ENCODE measurements at places on chromosomes 5 and 9.

- DNase-seq: peak; percentile 39
Measured at GRCh38 chr5:80656425-80656824, 1.6 kb upstream of the DHFR start.

DNA sequence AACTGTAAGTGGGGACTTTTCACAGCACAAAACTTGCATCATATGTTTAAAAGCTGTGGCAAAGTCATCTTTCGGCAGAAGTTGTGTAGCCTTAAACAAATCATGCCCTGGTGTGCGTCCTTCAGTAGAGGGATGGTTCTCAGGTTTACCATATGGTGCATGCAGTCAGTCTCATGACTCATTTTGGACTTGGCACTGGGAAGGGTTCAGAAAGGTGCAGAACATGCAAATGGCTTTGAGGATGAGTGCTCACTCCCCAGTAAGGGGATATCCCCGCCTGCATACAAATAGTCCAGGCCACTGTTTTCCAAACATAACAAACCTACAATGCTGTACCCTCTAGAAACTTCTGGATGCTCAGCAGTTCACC lies 260.3 kb downstream of the NDUFS4 start:
- DNase-seq: no peak

GRCh38 chr9:23663536-23663935 lies 162.5 kb downstream of the ELAVL2 start:
- no peak for DNase-seq

DNA sequence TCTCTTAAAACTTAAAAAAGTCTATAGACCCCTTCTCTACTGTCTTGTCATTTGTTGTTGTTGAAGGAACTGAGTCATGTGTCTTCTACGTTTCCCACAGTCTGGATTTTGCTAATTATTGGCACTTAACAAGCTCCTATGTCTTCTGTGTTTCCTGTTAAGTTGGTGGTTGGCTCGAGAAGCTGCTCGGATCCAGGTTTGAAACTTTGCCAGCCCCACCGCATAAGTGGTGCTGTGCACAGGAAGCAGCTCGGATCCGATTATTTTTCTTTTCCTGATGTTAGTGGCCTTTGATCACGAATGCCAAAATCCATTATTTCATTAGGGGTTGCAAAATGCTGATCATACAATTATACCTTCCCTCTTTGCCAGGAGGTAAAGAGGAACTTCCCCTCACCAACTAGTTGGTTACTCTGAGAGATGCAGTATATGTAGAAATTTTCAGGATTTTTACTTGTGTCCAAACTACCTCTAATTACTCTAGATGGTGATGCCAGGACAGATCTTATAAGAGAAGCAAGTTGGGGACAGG lies 186.5 kb downstream of the NSG2 start:
- peak; percentile 17 for DNase-seq

DNA sequence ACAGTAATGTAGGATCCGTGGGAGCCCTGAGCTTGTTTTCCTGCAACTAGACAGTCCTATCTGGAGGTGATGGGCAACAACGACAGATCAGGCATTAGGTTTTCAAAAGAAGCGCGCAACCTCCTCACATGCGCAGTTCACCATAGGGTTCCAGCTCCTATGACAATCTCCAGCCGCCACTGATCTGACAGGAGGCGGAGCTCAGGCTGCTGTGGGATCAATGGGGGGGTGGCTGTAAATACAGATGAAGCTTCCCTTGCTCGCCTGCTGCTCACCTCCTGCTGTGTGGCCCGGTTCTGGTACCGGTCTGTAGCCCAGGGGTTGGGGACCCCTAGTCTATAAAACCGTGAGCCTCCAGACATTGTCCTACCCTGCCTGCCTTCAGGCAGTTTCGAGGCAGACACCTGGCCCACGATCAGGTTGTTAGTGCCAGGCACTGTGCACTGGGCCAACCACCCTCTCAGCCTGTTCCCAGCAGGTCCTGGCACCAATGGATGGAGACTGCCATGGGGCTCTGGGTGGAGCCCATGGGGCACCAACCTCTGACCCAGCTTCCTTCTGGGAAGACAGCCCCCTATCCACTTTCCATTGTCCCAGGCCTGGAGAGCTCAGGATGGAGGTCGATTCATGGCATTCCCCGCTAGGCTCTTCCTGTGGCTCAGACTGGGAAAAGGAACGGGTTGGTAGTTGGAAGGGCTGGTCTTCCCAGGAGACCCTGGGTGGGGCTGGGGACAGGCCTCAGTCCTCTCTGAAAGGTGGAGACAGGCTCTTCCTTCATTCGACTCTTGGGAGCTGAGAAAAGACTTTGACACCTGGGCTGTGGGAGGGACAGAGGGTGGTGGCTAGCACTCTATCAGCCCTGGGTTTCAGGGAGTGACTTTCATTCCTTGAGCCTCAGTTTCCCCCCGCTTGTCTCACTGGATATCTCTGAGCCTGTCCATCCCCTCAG lies 1.7 kb downstream of the ENDOG start:
- no peak for DNase-seq

DNA sequence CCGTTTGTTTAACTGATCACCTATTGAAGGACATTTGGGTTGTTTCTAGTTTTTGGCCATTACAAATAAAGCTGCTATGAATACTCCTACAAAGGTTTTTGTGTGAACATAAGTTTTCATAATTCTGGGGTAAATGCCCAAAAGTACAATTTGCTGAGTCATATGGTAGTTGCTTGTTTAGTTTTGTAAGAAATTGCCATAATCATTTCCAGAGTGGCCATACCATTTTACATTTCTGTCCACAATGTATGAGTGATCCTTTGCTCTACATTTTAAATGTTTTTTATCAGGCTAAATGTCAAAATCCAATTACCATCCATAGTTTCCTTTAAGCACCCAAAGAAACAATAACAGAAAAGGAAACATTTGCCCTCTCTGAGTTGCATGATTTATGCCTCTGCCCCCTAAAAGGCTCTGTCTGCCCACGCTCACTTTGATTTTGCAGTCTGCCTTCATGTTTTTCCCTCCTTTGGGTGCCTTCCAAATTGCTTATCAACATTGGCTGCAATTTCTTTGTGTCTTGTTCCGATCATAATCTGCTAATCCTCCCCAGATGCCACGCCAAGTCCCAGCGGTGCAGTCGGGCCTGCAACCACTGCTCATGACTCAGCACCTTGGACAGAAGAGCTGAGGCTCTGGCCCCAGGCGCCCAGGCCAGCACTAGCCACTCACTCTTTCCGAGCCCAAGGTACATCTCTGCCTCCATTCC lies 339.2 kb downstream of the PIK3R1 start:
- peak; percentile 92 for DNase-seq

DNA sequence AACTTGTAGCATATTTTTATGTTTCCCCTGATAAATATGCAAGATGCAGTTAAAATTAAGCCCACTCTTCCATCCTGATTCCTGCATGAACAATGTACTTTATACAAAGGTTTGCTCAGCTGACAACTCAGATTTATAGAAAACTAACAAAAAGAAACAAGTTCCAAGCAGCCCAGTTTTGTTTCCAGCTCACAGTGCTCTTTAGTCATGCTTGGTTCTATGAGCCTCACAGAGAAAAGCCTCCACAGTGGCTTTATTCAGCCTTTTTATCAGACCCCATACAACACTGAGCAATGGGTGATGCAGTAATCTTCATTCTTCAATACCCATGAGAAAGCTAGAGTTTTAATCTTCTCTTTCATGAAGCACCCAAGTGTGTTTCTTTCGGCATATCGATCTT lies 329.6 kb downstream of the SLCO4C1 start:
- DNase-seq: no peak

DNA sequence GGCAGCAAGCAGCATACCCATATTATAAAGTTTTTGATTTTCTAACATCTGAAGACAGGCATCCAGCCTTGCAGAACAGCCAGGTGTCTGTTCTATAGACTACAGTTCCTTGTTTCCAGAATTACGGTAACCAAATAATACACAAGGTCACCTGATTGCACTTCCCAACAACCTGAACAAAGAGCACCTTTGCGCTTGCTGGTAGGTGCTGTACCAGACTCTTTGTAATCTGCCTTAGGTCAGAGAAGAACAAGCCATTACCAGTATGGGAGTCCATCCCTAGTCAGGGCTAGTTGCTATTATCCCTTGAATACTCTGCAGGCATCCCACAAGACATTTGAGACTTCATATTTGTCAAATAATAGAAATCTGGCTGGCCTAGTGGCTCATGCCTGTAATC lies 256.2 kb downstream of the ARRDC3 start:
- no peak for DNase-seq

- no peak for DNase-seq
Measured at GRCh38 chr5:158731014-158731413, 368.7 kb downstream of the EBF1 start.

DNA sequence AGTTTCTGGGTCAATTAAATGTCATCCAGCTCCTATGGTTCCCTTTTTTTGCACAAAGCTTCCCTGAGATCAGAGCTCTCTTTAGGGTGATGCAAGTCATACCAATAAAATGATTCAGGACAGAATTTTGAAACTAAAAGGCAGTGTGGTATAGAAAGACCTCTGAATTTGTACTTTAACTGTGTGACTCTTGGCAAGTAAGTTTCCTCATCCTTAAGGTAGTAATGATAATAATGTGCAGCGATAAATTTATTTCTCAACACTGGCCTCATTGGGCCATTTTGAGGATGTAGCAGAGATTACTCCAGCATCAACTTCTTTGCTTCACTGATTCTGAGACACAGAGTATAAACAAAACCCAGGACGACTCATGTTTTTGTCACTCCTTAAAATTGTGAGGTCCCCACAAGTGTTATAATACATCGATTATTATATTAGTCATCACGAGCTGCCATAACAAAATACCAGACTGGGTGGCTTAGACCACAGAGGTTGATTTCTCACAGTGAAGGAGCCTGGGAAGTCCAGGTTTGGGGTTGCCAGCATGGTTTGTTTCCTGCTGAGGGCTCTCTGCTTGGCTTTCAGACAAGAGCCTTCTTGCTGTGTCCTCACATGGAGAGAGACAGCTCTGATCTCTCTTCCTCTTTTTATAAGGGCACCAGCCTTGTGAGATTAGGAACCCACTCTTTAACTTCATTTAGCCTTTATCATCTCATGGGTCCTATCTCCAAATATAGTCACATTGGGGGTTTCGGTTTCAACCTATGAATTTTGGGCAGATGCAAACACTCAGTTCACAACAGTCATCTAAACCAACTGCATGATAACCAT lies 293.0 kb downstream of the ZNF608 start:
- DNase-seq: peak; percentile 72

DNA sequence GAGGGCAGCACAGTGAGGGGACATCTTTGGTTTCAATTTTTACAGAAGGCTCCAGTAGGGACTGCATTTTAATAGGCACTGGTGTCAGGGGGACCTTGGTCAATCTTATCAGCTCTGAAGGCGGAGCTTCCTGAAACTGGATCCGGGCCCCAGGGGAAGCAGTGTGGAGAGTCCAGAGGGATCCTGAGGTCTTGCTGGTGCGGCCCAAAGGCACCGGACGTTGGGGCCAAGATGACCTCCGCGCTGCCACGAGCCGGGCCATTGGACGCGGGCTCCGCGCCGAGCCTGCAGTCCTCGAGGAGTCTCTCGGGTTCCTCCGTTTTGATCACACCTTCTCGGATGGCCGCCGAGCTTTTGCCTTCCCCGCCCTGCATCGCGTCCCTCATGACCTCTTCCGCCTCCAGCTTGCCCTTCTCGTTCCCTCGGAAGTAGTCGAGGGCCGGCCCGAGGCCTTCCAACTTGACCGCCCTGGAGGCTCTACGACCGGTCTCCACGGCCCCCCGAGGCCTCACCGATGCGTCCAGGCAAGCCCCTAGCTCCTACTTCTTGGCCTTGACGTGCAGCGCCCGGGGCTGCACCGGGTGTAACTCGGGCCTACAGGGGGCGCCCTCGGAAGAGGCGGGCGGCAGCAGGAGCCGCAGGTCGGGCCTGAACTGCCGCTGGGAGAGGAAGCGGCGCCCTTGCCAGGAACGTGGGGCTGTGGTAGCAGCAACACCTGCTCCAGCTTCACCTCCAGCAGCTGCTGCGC lies 18.8 kb downstream of the C5orf52 start:
- DNase-seq: no peak

GRCh38 chr9:116208417-116209232 lies 55.0 kb downstream of the PAPPA start:
- DNase-seq: peak; percentile 56

GRCh38 chr9:84385386-84386040 lies 45.0 kb upstream of the SLC28A3 start:
- no peak for DNase-seq

DNA sequence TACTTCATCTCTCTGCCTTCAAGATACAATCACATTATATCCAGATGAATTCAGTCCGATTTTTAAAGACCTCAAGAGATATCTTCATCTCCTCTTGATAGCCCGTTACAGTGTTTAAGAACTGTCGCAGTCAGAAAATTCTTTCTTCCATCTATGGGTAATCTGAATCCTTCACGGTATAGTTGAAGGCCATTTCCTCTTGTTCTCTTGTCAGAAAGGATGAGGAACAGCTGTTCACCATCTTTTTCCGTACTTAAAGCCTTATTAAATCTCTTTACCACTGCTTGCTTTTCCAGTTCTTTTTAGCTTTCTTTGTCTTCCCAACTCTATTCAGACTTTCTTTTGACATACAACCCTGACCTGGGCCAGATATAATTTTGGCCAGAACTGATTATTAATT lies 121.8 kb downstream of the XRCC4 start:
- no peak for DNase-seq

DNA sequence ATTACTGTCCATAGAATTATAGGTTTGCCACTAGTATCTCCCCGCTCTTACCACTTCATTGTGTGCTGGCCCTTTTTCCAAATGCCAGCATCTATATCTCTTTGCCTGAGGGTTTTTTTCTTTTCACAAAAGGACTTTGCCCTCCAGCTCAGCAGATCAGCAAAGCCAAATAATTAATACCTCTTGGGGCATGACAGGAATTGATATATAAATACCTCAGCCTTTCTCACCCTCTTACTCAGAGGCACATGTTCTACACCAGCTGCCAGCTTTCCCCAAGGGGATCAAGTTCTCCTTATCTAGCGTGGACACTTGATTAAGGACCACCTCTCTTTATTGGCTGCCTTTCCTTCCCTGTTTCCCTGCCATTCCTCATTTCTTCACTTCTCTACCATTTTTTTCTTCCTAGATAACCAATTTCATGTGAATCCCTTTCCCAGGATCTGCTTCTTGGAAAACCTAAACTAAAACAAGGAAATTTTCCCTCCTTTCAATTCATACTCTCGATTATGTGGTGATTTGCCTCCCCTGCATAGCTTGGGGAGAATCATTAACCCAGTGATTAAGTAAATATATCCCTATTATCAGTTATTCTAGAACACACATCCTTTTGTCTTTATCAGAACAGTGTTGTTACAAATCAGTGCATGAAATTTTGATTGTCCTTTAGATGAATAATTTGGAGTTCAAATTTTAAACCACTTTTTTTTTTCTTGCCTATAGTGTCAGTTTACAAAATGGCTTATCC lies 6.9 kb upstream of the NUDT12 start:
- DNase-seq: peak; percentile 1
